Left cardiac atrium (tissue), 4 donors: ENCODE measurements at places on chromosomes 6 and 20. TPM values are rescaled to one million over a fixed set of nuclear protein-coding genes. Genes with fewer than 3 reads are reported as not detected.

CHMP4B gene
- total RNA-seq: 97.7 TPM

L3MBTL3 gene
- total RNA-seq: 3.7 TPM

MROH8 gene
- total RNA-seq: 6.8 TPM

TMEM170B gene
- total RNA-seq: 5.7 TPM

CALHM4 gene
- total RNA-seq: not detected
